ENCODE measurements at places on chromosomes 16 and 17.

GRCh38 chr16:11141409-11142260 is 114.4 kb downstream of the SOCS1 start:
- no peak for DNase-seq

GRCh38 chr17:39222866-39223834 is 2.6 kb downstream of the STAC2 start:
- peak; percentile 87 for DNase-seq

DNA sequence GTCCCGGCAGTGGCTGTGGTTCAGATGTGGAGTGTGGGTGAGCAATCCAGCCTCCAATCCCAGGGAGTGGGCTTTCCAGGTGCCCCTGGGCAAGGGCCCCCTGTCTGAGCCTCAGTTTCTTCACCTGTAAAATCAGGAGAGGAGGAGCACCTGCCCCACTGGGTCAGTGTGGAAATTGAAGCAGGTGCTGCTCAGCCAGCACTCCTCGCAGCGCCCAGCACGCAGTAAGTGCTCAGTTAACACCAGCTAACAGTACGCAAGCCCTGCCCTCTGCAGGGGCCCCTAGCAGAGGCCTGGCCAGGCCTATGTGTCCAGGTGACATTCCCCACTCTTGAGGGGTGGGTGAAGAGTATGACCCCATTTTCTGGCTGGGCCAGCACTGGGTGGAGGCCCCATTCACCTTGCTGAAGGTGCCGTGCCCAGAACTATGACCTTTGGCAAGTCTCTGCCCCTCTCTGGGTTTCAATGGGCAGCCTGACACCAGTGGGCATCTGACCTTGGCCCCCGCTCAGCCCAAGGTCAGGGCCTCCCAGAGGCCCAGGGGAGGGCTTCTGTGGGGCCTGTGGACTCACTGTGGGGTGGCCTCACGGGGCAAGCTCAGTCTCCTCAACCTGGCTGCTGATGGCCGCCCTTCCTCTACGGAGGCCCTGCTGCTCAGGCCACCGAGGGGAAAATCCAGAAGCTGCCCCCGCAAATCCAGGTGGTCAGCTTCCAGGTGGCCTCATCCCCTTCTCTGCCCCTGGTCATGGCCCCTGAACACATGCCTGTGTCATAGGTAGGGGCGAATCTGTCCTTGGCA is 2.5 kb downstream of the MTSS2 start:
- no peak for DNase-seq

- no peak for DNase-seq
Observed at GRCh38 chr17:51496378-51496777, 236.0 kb downstream of the UTP18 start.

DNA sequence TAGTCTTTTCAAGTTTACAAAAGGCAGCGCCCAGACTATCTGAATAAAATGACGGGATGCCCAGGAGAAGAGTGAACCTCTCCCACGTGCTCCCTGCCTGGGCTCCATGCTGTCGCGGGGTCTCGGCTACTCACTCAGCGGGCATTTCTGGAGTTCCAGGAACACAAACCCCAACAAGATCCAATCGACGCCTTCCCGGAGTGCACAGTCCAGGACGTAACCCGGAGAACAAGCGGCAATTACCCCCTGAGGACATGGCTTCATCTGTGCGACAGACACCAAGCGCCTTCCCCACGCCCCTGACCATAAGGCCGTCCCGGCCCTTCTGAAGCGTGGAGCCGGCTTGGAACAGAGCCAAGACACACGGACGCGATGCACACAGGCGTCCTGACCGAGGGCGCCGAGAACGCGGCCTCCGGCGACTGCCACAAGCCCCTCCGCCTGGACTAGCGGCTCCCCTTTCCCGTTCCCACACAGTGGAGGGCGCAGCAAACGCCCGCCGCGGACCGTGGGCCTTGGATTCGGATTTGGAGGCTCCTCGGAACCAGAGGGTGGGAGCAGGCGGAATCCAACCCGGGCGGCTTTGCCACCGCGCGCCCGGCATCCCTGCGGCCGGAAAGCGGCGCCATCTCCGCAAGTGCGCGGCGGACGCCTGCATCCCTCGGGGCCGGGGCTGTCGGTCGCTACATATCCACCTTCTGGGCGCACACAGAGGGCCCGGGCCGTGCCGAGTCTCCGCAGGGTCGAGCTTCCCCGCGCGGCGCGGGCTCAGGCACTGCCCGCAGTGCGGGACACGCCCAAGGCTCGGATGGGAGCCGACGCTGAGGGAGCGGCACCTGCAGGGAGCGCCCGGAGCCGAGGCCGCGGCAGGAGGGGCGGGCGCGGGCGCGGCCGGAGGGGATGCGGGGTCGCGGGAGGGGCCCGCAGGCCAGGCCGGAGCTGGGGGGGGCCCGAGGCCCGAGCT is 725 bp downstream of the ABCA3 start:
- no peak for DNase-seq

DNA sequence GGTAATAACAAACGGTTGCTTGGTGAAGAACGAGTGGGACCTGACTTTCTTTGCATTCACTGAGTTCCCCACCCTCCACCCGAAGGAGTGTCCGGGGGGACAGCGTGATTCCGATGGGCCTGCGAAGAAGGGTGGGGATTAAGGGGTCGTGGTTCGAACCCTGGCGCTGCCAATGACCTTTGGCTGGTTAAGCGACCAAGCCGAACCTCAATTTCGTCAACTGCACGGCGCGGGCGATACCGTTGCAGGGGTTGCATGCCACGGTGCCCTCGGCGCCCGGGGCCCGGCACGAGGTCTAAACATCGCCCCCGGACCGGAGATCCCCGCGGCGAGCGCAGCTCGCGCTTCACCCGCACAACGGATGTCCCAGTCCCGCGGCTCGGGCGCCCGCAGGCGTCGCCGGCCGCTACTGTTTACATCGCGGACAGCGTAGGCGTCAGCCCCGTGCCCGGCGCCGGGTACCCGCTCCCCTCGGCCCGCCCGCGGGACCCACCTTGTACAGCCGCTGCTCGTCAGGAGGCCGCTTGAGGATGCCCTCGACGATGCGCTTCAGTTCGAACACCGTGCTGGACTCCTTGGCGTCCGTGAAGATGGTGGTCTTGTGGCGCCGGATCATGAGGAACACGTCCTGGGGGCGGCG is 460 bp downstream of the ELOB start:
- no peak for DNase-seq

- no peak for DNase-seq
Observed at GRCh38 chr17:65857718-65858117, 296.3 kb upstream of the AXIN2 start.

- DNase-seq = peak; percentile 9
Observed at GRCh38 chr16:20114356-20114755, 40.7 kb upstream of the GPR139 start.

GRCh38 chr16:57152096-57153093 is 33.4 kb downstream of the PSME3IP1 start:
- no peak for DNase-seq

DNA sequence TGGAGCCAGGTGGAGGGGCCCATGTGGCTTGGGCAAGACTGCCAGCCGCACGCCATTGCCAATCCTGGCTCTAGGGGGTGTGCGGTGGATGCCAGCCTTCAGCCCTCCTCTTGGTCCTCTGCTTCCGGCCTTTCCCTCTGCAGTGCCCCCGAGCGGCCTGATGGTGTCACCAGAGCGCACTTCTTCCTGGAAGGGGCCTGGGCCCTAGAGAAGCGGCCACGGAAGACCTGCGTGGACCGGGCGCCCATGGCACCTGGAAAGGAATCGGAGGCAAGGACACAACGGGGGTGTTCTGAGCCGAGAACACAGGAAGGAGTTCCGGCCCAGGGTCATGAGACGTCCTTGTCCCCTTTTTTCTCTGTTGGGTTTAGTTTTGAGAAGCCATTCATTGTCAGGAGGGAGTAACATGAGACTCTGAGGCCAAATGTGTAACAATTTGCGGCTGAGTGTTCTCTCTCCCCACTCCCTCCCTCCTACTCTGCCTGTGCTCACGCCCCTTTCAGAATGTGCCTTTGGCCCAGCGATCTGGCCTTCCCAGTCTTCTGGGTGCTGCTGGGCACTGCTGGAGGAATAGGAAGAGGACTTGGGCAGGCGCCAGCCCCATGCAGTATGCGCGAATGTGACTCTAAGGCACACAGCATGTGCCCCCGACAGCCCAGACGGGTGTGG is 92.8 kb downstream of the IRX3 start:
- DNase-seq = no peak

GRCh38 chr17:47180337-47180736 is 8.8 kb downstream of the CDC27 start:
- DNase-seq = no peak

- DNase-seq = no peak
Observed at GRCh38 chr16:12758670-12759558, 44.8 kb downstream of the CPPED1 start.

DNA sequence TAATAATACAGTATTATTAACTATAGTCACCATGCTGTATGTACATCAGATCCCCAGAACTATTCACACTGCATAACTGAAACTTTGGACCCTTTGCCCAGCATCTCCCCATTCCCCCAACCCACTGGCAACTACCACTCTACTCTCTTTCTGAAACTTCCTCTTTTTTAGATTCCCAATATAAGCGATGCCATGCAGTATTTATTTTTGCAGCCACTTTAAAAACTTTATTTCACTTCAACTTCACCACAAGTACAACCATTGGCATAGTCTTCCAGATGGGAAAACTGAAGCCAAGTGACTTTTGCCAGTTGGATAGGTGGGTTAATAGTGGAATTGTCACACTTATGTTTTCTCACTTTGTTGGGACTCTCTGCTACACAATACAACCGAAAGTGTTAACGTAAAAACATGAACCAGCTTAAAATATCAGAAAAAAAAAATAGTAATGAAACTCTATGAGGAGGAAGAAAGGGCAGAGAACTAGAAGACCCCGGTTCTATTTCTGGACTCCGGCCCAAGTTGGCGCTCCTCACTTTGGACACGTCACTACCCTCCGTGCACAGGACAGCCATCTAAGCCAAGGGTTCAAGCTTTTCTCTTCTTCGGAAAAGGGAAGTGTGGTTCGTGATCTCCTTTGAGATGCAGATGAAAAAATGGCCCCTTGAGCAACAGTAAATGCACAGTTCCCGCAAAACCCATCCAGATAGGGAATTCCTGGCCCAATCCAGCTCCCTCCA is 743 bp downstream of the SHCBP1 start:
- no peak for DNase-seq

- DNase-seq = no peak
Observed at GRCh38 chr16:82874672-82875071, 247.9 kb downstream of the CDH13 start.

DNA sequence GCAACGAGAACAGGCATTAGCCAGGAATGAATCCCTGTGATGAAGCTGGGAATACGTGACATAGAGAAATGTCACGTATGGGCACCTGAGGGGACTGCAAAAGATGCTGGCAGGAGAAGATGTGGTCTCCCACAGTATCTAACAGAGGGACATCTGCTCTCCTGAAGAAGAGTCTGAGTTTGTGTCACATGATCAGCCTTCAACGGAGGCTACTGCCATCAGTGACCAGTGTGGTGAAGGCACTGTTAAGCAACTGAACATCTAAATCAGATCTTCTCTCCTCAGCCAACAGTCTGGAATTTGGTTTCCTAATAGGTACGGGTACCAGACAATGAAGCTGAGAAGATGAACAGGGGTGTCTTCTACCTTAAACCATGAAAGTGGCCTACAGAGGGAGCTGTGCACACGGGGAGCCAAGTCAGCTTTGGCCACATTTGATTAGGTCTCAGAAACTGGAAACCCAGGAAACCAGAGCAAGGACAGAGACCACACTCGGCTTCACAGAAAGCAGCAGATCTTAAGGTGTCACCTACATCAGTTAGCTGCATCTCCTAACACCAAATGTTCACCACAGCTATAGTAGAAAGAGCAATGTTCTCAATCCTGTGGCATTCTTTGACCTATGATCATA is 41.8 kb downstream of the BRD7 start:
- DNase-seq = no peak

DNA sequence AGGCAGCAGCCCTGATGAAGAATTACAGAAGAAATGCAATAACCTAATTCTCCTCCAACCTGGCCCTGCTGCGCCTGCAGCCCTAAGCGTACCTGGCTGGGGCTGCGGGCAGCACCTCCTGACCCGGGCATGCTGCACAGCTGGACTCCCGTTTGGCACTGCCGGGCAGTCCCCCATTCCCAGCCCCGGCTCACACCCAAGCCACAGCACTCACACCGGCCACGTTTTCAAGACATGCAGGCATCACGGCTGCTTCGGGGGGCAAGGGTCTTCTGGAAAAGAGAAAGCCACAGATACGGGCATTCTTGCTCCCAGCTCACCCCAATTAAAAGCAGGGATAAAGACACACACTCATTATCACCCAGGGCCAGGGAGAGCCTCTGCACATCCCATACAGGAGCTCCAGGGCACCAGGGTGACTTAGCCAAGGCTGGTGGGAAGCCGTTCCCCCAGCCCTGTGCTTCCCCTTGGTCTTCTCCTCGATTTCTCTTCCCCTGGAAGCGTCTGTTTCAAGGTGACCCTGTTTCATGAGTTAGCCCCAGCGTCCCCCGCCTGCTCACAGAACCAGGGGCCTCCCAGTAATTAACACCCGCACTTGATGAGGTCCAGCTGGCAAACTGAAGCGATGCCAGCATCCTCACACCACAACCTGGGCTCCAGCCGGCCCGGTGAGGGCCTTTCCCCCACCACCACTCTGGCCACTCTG is 216.7 kb downstream of the C16orf78 start:
- DNase-seq = no peak

- DNase-seq = peak; percentile 83
Observed at GRCh38 chr17:7213895-7214299, 5.7 kb downstream of the DLG4 start.

DNA sequence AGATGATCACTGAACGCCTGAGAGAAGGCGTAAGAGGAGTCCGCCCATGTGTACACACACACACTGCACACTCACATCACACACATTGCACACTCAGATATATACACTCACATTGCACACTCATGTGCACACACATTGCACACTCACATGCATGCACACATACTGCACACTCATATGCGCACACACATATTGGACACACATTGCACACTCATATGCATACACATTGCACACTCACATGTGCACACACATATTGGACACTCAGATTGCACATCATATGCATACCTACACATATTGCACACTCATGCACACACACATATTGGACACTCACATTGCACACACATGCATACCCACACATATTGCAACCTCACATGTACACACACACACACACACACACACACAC is 163.2 kb downstream of the WSCD1 start:
- DNase-seq = no peak

GRCh38 chr17:10557422-10557821 is 8.0 kb upstream of the MYH2 start:
- no peak for DNase-seq

DNA sequence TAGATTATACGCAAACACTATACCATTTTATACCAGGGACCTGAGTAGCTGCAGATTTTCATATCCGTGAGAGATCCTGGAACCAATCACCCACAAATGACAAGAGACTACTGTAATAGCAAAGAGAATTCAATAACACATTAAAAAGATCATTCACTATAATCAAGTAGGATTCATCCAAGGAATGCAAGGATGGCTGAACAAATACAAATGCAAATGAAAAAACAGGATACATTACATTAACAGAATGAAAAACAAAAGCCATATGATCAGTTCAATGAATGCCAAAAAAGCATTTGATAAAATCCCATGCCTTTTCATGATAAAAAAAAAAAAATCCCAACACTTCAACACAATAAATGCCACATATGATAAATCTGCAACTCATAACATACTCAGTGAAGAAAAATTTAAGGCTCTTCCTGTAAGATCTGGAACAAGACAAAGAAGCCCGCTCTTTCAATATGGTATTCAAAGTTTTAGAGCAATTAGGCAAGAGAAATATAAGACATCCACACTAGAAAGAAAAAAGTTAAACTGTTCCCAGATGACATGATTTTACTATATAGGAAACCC is 29.0 kb downstream of the N4BP1 start:
- DNase-seq = no peak

- DNase-seq = peak; percentile 11
Observed at GRCh38 chr17:13597723-13598347, 3.9 kb downstream of the HS3ST3A1 start.

Measured in T1000 (cell line).